Lung microvascular endothelial cell (primary cell): ENCODE measurements at places on chromosomes 7 and 10. TPM values are rescaled to one million over a fixed set of nuclear protein-coding genes. Genes with fewer than 3 reads are reported as not detected.

The TMEM139 gene
- not detected in 2 replicates for total RNA-seq

- no peak for DNase-seq
These were observed 3.5 kb downstream of the KCP start for GRCh38 chr7:128906766-128907559.

- peak; percentile 76 for DNase-seq
These were observed 3.1 kb upstream of the PAPSS2 start for GRCh38 chr10:87656431-87657072.

GRCh38 chr10:131231965-131232541 is 79.5 kb downstream of the TCERG1L start:
- DNase-seq = no peak

The TCERG1L gene
- total RNA-seq = not detected in 2 replicates

- no peak for DNase-seq
These were observed 91.8 kb downstream of the ACTR3B start for GRCh38 chr7:152851326-152851725.

- DNase-seq = no peak
These were observed 553.6 kb downstream of the TCERG1L start for GRCh38 chr10:130757821-130758489.
